Left kidney (tissue), 8 donors: ENCODE measurements at places on chromosomes 5 and 9.
A peak's percentile ranks its signal among the peaks of the same experiment; 100 is the strongest.

- no peak for DNase-seq
Observed at GRCh38 chr5:173450188-173450587, 122.0 kb upstream of the STC2 start.

GRCh38 chr9:106799152-106799551, 63.8 kb upstream of the ZNF462 start:
- DNase-seq = no peak

GRCh38 chr5:443239-444151, 519 bp downstream of the EXOC3 start:
- no peak for DNase-seq

DNA sequence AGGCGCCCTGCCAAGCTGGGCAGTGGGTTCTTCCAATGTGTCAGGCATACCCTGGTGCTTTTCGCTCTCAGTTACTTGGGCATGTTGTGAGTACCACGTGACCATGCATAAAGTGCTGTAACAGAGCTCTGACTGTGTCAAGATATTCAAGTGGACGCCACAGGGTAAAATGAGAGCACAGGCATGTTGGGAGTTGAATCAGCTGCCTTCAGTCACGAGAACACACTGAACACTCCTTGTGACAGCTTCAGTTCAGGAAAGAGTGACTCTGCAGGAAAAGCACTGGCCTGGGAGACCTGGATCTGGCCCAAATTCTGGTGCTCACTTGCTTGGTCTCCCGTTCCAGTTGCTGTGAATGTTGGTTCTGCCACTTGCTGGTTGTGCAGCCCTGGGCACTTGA, 5.1 kb downstream of the MLANA start:
- DNase-seq = no peak

DNA sequence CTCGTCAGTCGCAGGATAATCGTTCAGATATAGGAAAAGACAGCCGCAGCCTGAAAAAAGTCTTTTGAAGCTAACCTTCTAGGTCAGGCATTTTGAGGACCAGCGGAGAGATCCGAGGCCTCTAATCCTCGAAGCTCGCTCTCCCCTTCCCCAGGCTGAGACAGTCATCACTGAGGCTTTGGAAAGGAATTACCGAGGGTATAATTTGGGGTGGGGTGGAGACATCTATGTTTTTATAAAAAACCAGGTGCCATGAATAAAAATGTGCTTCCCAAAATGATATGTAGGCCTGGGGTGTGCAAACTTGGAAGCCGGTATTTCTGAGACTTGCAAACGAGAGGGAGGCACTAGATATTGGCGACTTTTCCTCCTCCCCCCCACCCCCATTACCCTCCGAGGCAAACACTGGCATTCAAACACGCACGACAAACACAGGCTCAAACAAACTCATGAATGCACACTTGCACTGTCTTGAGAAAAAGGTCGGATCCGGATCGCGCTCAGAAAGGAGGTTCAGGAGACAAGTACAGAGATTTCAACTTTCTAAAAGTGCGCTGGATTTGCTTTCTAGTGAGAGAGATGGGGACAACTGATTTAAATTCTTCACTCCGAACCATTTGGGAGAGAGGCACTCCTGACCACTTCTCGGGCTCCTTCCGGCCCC, 935 bp upstream of the MSX2 start:
- DNase-seq = no peak

DNA sequence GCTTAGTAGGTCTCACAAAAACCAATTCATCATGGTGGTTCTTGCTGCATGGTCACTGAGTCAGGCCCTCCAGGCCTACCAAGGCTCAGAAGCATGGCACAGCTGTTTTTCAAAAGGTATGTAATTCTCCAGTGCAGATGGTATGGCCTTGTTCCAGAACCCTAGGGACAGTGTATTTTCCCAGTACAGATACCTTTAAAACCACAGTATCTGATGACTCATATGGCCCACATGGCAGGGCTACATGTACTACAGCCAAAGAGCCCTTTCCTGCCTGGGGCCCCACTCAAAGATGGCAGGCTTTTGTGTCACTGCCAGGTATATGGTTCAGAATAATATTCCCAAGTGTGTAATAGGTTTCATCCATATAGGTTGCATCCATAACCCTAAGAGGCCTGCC, 16.5 kb downstream of the CSF2 start:
- no peak for DNase-seq

GRCh38 chr9:16608906-16609305, 261.6 kb downstream of the BNC2 start:
- no peak for DNase-seq

DNA sequence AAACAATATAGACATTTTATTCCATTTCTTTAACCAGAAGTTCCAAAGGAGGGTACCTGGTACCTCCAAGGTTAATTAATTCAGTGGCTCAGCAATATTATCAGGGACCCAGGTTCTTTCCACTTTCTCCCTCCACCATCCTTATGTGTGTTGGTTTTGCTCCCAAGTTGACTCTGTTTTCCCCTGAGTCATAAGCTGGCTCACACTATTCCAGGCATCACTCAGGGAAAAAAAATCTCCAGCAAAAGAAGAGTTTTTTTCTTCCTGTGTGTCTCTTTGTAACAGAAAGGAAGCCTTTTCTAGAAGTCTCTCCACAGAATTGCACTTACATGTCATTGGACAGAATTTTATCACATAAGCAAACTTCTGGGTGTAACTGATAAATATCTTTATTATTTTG, 31.2 kb upstream of the GALNT10 start:
- DNase-seq = no peak

DNA sequence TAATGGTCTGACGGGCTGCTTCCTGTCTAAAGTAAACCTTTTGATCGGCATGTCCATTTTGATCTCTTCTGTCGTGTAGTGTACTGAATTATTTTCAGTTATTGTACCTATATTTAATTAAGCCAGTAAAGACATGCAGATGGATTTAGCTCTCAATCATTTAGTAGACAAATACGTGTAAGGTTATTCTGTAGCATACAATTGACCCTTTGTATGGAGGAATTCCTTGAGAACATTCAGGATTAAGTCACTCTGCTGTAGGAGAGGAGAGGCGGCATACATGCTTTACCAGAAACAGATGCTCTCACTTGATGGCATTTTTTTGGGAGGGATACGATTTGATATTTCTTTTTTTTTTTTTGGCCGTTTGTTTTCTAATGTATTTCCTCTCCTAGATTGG, 141.0 kb downstream of the PBX3 start:
- DNase-seq = no peak

DNA sequence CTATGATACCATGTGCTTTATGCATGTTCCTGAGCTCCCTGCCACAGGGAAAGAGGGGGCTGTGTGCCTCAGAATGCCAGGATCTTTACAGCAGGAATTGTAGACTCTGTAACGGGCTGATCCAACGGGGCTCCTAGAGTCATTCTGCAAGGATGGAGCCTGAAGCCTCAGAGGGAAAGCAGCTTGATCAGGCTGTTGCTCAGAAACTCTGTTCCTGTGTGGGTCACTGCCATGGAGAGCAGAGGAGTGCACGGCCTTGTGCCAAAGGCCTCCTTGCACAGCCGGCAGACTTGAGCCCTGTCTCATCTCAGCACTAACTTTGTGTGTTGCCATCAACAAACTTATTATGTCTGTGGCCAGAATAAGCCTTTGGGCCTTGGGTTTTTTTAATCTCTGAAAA, 51.8 kb downstream of the AMBP start:
- no peak for DNase-seq

DNA sequence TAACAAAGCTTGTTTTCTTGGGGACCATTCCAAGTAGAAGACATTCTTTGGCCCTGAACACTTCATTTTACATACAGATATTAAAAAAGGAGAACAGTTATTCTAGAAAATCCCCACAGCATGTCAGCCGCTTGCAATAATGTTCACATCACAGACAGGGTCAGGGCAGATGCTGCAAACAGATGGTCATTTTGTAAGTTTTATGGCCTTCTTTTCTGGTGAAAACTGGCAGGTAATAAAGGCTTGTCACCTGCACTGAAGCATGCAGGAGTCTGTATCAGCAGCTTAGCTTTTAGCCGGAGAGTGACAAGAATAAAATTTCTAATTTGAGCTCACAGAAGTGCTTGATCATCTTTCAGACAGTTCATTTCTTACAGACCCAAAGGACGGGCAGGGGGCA, 220.9 kb upstream of the DAP start:
- no peak for DNase-seq

- no peak for DNase-seq
Observed at GRCh38 chr5:74319076-74319475, 321.5 kb downstream of the ENC1 start.

- no peak for DNase-seq
Observed at GRCh38 chr9:85321561-85321960, 420.2 kb downstream of the AGTPBP1 start.

GRCh38 chr5:139710319-139711066, 62.3 kb downstream of the CXXC5 start:
- DNase-seq = peak; percentile 93

GRCh38 chr9:74683322-74683721, 186.2 kb downstream of the RORB start:
- DNase-seq = no peak

- DNase-seq = peak; percentile 60
Observed at GRCh38 chr9:106697750-106698502, 165.0 kb upstream of the ZNF462 start.

GRCh38 chr9:36603006-36603405, 30.3 kb downstream of the MELK start:
- no peak for DNase-seq

- no peak for DNase-seq
Observed at GRCh38 chr9:129390541-129390940, 212.5 kb upstream of the IER5L start.

DNA sequence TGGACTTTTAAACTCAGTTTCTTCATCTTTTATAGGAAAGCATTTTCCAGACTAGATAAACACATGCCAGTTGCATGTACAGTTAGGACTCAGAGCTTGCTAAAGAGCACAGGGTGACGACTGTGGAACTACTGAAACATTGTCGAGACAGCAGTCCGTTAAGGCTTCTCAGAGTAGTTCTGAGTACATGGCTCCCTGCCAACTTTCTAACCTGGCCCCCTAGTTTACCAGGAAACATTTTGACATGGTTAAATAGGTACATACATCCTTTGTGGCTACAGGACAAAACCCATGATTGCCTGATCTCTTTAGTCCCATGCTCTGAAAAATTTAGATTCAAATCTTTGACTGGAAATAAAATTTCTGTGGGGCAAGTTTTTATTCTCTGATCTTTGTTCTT, 129.7 kb downstream of the SLF1 start:
- no peak for DNase-seq

DNA sequence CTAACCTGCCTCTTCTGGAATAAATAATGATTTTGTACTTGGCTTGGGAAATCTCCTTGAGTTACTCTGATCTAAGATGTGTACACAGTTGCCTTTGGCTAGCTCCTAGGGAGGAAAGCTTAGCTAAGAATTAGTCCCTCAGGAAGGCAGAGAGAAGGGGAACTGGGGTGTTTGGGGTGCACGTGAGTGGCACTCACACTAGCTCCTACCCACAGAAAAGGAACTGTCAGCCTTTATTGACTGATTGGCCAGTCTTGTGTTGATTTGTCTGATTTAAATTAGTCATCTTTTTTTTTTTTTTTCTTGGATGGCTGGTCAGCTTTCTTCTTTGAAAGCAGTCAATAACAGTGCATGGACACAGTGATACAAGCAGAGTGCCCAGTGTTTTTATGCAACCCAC, 107.7 kb downstream of the DMRT2 start:
- DNase-seq = no peak

DNA sequence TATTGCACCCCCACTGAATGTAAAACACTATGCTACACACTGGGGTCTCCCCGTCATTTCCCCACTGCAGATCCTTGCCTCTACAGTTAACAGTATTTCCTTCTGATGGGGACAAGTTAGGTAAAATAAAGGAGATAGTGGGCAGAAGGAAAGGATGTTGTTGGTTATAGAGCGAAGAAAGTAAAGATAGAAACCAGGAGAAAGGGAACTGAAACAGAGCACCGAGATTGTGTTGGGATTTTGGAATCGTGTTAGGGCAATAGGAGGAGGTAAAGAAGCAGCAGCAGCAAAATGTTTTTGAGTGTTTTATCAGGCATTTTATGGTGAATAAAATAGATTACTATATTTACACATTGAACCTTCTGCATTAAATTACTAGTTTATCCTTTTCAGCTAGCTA, 60.0 kb downstream of the PAM start:
- no peak for DNase-seq

DNA sequence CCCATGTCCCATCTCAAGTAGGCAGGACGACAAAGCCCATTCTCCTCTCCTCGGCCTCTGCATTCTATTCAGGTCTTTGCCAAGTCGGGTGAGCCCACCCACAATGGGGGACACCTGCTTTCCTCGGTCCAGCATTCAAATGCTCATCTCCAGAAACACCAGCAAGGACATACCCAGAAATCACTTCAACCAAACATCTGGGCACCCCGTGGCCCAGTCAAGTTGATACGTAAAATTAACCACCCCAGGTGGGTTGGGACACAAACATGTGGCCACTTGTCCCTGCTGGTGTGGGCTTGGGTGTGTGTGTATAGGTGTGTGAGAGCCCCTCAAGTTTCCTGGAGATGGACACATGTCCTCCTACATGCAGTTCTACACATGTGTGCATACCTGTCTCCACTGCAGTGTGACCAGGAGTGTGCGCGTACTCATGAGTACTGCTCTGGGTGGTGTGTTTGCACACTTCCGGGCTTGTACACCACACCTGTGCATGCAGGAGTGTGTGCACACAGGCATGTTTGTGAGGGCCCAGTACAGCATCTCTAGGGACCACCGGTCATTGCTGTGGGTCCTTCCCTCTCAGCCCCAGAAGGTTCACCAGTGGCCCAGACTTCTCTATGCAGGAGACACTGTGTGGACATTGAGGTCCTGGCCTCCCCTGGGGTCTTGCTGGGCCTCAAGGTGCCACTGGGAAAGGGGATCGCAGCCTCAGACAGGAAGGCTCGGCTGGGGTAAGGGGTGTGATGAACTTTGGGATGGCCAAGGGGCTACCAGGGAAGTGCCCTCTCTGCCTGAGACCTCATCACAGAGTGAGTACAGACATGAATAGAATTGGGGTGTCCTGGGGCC, 35.4 kb upstream of the RXRA start:
- DNase-seq = no peak

- no peak for DNase-seq
Observed at GRCh38 chr9:77569335-77569734, 78.8 kb downstream of the GNA14 start.

- DNase-seq = no peak
Observed at GRCh38 chr9:19232823-19233194, 2.3 kb downstream of the DENND4C start.

- no peak for DNase-seq
Observed at GRCh38 chr5:94501365-94501764, 117.0 kb downstream of the KIAA0825 start.

GRCh38 chr5:141757402-141757801, 75.4 kb upstream of the ARAP3 start:
- no peak for DNase-seq
